Adipocyte (in vitro differentiated cells): ENCODE measurements at places on chromosomes 1 and 21.

DNA sequence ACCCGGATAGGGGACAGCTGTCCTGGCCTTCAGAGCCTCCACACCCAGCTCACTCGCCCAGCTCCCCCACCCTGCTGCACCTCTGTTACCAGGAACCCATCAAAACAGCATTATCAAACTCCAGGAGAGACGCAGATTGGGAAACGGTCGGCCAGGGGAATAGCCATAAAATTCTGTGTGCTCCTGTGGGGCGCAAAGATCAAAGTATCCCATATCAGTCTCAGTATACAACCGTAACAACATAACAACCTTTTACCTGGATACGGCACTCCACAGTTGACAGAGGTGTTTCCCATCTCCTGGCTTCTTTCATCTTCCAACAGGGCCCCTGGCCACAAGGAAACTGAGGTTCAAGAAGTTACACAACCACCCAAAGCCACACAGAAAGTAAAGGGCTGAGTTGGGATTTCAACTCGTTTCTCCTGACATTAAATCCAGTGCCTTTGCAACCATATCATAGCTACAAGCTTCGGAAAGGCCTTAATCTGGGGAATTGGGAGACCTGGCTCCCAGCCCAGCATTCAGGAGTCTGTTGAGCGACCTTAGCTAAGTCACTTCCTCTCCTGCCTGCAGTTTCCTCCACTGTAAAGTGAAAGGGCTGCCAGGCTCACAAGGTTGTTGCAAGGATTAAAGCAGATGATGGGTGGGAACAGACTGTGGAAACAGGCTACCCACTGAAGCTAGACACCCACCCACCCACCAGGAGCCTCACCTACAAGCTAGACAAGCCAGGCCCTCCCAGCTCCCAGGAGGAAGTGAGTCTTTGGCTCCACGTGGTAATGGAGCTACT is 8.1 kb upstream of the EPHB2 start:
- no peak for DNase-seq

DNA sequence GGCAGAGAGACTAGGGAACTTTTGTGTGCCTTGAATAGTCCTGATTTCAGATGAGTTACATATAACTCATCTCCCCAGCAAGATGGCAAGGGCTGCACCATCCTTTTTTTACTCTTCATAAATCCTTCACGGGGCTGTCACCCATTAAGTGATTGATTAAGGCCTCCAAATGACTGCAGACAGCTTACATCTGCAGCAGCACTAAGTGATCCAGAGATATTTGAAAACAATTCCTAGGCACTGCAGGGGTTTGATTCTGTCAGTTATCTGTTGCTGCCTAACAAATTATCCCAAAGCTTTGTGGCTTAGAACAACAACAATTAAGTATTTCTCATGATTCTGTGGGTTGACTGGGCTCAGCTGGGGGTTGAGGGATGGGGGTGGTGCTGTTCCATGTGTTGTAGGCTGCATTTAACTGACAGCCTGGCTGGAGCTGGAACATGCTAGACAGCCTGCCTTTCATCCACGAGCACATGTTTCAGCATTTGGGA is 19.3 kb downstream of the TEX38 start:
- DNase-seq: no peak

- DNase-seq: peak; percentile 8
Observed at GRCh38 chr1:179883040-179883744, 1.1 kb downstream of the TOR1AIP1 start.

DNA sequence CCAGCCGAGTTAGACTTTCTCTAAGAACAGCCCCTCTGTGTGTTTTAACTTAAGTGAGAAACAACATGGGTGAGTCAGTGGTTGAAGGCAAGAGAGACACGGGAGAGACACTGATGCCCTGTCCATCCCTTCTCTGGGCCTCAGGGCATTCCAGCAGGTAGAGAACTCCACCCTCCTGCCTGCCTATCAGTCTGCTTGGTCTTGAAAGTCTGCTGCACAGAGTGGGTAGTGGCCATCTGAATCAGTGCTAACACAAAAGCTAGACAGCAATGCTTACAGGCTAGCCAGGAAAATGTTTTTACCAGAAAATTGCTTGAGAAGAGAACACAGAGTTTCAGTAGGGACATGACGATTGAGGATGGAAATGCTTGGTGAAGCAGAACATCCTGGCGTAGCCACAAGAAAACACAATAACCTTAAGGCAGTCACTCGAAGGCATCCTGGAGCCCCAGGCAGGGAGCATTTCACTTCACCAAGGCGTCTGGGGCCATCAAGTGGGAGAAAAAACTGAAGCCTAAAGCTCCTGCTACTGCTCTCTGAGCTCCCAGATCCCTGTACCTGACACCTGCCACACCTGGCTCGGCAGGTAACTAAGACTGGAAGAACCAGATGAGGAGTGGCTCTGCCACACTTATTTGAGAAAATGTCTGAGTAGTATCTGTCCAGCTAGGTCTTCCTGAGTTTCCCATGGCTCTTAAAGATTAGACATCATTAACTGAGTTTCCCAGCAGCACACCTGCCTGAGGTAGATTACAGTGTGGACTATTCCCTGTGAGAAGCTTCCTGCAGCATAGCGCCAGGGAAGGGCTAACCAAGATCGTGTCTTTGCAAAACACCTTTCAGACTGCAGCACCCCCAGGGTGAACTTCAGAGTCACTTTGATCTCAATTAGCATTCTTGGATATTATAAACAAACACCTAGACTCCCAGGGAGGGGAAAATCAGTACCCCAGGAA is 18.1 kb upstream of the LBR start:
- DNase-seq: no peak

GRCh38 chr1:1307261-1307922 is 338 bp downstream of the ACAP3 start:
- DNase-seq: peak; percentile 77

DNA sequence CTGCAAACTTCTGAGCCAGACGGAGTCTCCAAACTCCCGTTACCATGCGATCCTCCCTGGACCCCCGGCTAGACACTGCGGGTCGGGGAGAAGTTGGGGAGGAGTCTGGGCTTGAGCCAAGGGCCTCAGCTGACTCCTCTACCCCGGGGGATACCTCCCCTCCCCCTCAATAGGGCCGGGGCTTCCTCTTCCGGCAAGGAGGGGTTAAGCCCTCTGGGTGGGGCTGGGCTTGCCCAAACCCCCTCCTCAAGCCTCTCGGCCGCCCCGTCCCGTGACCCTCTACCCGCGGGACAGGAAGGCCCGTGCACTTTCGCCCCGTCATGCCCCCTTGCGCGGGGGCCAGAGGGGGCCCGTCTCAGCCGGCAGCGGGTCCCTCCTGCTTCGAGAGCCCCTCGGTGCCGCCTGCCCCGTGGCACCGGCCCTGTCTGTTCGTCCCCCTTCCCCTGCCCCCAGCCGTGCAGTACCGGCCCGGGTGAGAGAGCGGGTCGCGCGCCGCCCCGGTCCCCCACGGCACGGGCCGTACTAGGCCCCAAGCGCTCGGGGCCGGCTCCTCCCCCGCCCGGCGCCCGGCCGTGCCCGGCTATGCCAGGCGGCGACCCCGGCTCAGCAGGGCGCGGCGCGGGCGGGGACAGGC is 652 bp downstream of the ARL8A start:
- peak; percentile 67 for DNase-seq

DNA sequence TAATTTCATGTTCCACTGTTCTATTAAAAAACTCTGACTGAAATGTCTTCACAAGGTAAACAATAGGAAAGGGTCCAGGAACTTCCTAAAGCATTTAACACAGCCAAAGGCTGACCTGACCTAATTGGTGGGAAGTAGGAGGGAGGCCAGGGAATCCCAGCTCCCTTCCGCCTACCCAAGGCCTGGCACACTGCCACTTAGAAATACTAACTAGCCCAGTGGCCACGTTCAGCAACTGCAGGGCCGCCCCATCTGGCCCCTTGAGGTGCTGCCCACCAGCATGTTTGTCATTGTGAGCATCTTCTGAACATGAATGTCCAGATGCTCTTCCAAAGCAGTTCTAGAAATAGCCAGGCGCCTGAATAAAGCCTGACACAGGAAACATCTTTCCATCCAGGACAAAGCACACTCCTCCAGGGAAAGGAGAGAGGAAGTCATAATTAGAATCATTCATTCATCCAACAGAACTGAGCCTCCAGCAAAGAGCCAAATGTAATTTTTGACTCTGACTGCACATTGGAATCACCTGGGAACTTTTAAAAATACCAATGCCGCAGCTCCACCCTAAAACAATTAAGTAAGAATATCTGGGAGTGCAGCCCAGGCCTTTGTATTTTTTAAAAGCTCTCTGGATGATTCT is 44.6 kb upstream of the BCL9 start:
- DNase-seq: peak; percentile 50

GRCh38 chr1:119302011-119302410 is 66.6 kb upstream of the HAO2 start:
- DNase-seq: no peak

DNA sequence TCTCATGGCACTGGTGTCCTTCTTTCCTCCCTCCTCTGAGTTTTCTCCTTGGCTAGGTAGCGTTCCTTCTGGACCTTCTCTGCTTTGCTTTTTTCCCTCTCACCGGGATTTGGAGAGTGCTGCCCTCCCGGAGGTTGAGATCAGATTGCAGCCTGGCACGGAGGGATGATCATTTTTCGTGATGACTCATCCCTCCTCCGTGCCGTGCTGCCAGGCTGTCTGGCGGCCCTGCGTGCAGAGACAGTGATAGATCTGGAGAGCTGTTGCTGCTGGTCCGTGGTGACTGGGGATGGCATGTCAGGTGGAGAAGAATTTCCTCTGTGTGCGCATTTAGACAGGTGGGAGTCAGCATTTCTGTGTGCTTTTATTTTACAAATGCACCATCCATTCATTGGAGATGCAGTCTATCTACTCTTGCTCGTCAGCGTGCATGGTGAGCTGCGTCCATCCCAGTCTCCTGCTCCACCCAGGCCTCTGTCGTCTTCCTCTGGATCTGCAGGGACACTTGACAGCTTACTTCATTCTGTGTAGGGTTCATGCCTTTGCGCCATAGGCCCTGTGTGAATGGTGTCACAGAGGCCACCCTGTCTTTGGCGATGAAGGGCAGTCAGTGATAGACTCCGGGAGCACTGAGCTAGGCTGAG is 104.4 kb downstream of the PCBP3 start:
- DNase-seq: peak; percentile 81

GRCh38 chr1:47906009-47906432 is 91.2 kb downstream of the TRABD2B start:
- peak; percentile 10 for DNase-seq

GRCh38 chr1:154878371-154879037 is 8.4 kb upstream of the KCNN3 start:
- peak; percentile 86 for DNase-seq

- DNase-seq: peak; percentile 82
Observed at GRCh38 chr21:25457411-25457810, 149.9 kb downstream of the MRPL39 start.

- no peak for DNase-seq
Observed at GRCh38 chr21:43859747-43860214, 5.2 kb upstream of the AGPAT3 start.
